Femur (tissue), 1 donor: ENCODE measurements at places on chromosomes 13 and 19.

DNA sequence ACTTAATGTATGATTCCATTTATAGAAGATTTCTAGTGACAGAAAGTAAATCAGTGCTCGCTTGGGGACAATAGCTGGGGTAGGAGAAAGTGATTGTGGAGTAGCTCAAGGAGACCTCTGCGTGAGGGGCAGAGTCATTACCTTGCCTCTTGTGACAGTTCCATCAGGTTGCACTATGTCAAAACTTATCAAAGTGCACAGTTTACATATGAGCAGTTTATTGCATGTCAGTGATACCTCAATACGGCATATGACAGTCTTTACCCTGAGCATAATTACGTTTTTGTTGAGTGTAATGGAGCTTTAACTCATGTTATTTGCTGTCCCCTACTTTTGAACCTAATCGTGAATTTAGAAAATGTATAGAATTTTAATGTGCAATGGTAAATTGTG lies 15.0 kb downstream of the ARHGEF7 start:
- DNase-seq = no peak

- DNase-seq = no peak
Observed at GRCh38 chr13:107374038-107374437, 806.1 kb upstream of the ARGLU1 start.

DNA sequence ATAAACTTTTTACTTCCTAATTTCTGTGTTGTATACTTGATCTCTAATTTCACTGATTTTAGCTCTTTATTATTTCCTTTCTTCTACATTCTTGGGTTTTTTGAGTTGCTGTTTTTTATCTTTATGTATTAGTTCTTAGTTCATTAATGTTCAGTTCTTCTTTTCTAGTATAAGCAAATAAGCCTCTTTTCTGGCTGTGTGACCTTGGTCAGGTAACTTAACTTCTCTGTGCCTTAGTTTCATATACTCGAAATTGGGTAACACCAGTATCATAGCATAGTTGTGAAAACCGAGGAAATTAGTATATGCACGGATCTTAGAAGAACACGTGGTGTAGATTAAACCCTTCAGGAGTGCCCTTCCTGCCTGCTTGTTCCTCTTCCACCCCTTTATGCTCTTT lies 130.2 kb upstream of the C1QTNF9B start:
- no peak for DNase-seq

- no peak for DNase-seq
Observed at GRCh38 chr19:3268763-3269162, 44.3 kb downstream of the CELF5 start.

- no peak for DNase-seq
Observed at GRCh38 chr13:50636007-50636704, 207.3 kb downstream of the DLEU7 start.

GRCh38 chr19:43148233-43148632 lies 38.1 kb downstream of the PSG5 start:
- no peak for DNase-seq

DNA sequence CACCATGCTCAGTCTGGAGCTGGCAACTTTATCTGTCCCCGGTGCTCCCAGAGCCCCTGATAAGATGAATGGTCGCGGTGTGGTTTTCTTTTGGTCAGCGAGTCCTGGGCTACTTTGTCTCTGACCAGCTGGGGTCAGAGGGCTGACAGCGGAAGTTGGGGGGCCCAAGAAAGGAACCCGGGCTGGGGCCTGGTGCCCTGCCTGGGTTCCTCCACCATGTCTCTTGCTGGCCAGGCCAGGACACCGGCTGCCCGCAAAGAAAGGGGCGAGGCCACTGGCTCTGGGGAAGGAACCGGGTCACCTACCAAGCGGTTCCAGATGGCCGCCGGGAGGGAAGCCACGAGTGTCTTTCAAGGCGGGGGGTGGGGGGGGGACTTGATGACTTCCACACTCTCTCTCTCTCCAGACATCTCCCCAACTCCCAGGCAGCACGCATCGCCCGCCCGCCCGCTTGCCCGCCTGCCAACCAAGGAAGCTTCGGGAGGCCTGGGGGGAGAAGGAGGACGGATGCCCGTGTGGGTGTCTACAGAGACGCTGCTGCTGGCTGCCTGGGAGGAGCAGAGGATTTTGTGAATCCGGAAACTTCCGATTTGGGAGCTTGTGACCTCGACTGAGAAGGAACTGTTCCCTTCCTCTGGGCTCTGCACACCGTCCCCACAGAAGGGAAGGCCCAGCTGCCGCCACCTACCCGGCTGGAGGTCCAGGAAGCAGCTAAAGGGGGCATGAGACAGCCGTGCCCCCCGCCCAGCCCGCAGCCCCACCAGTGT lies 1.1 kb downstream of the PIP5K1C start:
- DNase-seq = peak; percentile 71

DNA sequence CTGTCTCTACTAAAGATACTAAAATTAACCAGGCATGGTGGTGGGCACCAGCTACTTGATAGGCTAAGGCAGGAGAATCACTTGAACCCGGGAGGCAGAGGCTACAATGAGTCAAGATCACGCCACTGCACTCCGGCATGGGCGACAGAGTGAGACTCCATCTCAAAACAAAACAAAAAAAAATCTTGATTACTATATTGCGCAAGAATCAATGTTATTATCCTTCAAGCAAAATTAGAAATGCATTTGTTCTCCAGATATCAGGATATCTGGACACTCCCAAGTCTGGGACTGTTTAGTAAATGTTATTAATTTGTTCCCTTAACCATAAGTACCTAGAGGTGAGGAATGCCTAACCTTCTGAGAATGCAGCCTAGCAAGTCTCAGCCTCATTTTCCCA lies 992.2 kb upstream of the PCDH20 start:
- no peak for DNase-seq

DNA sequence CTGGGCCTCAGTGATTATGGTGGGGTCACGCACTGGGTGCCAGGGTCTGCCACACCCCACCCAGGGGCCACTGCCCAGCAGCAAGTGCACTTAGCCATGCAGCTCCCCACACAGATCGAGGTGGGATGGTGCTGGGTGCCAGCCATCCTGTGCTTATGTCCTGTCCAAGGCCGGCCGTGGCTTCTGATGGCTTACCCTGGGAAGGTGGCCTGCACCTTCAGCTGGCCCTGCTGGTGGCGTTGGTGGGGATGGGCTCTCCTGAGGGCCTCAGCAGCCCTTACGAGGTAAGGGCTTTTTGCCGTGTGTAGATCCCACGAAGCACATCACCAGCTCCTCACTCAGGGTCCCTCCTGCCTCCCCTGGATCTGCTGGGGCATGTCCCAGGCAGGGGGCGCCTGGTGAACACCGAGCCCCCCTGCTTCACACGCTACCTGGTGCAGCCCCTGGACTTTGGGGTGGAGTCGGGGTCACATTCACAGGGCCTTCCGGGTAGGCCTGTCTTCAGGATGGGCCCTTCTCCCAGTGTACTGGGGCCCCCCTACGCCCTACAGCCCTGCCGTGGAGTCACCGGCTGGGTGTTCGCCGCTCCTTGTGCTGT lies 46.6 kb downstream of the CRTC1 start:
- no peak for DNase-seq

- no peak for DNase-seq
Observed at GRCh38 chr19:41398598-41398997, 980 bp downstream of the BCKDHA start.

DNA sequence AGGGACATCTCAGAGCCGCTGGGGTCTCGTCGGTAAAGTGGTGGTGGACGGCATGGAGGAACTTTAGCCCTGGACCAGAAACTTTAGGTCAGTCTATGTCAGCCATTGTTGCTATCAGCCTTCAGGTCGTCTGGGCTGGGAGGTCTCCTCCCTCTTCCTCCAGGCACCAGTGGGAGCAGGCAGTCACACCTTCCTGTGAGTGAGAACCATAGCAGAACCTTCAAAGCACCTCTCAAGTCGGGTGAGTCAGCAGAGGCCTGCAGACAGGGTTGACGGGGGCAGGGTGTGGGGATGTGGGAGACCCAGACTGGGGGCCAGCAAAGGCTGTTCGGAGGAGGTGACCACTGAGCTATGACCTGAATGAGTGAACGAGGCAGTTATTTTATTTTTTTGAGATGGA lies 15.4 kb upstream of the SBNO2 start:
- no peak for DNase-seq

DNA sequence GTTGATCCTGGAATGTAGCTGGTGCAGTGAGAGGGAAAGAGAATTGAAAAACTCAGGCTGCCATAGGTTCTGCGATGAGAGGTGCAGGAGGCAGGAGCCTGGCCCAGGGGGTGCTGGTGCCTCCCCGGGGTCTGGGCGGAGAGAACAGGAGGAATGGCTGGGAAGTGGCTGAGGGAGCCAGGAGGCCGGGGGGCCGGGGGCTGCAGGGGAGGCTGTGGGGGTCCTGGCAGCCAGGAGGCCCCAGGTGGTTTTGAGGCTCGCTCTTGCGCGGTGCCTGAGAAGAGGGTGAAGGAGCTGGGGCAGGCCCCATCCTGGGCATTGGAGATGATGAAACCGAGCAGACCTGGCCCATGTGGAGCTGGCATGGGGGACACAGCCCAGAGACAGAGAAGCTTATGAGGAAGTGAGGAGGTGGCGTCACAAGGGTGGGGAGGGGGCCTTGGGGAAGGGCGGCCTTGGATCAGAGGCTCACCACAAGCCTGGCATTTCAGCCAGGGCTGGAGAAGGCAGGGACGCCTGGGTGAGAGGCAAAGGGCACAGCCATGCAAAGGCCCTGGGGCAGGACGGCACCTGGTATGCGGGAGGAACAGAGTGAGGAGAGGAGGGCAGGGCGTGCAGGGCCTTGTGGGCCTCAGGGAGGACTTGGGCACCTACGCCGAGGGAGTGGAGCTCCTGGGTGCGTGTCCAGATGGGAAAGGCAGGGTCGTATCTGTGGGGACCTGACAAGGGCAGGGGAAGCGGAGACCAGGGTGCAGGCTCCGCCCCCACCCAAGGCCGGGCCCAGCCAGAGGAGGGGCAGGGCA lies 1.3 kb upstream of the TEKTIP1 start:
- DNase-seq = no peak

- no peak for DNase-seq
Observed at GRCh38 chr19:45477713-45478453, 10.1 kb downstream of the FOSB start.

DNA sequence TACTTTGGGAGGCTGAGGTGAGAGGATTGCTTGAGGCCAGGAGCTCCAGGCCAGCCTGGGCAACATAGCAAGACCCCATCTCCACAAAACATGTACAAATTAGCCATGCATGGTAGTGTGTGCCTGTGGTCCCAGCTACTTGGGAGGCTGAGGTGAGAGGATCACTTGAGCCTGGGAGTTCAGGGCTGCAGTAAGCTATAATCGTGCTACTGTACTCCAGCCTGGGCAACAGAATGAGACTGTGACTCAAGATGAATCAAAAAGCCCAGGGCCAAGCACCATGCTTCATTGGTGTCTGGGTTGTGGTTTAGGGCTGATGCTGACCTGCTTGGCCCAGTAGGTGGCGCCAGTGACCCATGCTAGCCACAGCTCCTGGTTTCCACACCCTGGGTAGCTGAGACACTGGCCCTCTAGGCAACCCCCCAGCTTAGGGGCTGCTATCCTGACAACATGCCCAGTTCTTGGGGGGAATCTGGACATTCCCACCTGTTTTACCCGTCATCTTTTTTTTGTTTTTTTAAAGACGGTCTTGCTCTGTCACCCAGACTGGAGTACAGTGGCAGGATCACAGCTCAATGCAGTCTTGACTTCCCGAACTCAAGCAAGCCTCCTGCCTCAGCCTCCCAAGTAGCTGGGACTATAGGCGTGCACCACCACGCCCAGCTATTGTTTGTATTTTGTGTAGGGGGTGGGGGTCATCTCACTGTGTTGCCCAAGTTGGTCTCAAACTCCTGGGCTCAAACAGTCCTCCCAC lies 5.5 kb downstream of the CCDC124 start:
- peak; percentile 85 for DNase-seq

DNA sequence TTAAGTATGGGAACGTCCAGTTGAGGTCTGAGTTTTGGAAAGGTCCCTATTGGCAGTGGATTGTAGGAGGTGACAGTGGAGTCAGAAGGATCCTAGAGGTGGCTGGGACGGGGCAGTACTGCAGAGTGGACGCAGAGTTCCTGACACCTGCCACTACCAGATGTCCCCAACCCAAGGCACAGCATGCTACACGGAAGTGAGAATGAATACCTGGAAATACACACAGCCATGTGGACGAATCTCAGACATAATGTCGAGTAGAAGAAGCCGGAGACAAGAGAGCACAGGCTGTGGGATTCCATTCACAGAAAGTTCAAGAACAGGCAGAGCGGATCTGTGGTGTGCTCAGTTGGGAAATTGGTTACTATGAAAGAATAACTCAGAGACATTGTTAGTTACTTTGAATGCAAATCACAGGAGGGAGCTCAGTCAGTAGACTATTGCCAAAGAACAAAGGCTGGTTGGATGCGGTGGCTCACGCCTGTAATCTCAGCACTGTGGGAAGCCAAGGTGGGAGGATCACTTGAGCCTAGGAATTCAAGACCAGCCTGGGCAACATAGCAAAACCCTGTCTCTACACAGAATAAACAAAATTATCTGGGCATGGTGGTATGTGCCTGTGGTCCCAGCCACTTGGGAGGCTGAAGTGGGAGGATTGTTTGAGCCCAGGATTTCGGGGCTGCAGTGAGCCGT lies 37.4 kb downstream of the RYR1 start:
- DNase-seq = no peak

- no peak for DNase-seq
Observed at GRCh38 chr13:46087481-46087880, 17.4 kb downstream of the CPB2 start.

- DNase-seq = peak; percentile 75
Observed at GRCh38 chr19:45323671-45324081, 1.0 kb upstream of the CKM start.

- DNase-seq = no peak
Observed at GRCh38 chr19:41606215-41606837, 20.5 kb downstream of the CEACAM4 start.

- DNase-seq = no peak
Observed at GRCh38 chr13:88189728-88190127, 518.6 kb downstream of the SLITRK5 start.

DNA sequence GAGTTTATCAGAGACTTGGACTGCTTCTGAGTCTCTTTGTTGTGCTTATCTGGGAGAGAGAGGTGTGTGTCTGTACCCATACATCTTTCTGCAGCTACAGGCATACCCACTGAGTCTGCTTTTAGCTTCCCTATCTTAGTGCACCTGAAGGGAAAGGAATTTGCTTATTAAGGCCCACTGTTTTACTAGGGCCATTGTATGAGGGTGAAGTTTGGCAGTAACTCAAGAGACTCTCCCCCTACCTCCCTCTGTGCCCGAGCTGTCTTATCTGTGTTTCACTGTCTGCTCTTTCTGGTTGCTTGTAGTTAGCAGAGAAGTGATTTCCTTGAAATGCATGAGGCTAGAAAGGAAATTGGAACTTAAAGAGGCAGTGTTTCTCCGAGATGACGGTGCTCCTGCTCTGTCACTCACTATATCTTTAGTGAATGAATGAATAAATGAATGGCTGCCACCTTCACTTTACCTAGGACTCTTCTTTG lies 678 bp upstream of the CD33 start:
- DNase-seq = no peak

GRCh38 chr19:31591258-31591657 lies 242.0 kb upstream of the TSHZ3 start:
- no peak for DNase-seq

GRCh38 chr13:20536992-20537391 lies 11.3 kb upstream of the CRYL1 start:
- DNase-seq = no peak

GRCh38 chr13:101751488-101751887 lies 299.0 kb downstream of the ITGBL1 start:
- no peak for DNase-seq
